ENCODE measurements at places on chromosomes 6 and 20. TPM values are rescaled to one million over a fixed set of nuclear protein-coding genes. Genes with fewer than 3 reads are reported as not detected.

NELFE gene
- polyA plus RNA-seq: 80.3 TPM

SRSF12 gene
- 9.4 TPM for polyA plus RNA-seq

LY6G6D gene
- not detected for polyA plus RNA-seq

SCGN gene
- polyA plus RNA-seq: 2.7 TPM

ABRACL gene
- polyA plus RNA-seq: 29.3 TPM

DNA sequence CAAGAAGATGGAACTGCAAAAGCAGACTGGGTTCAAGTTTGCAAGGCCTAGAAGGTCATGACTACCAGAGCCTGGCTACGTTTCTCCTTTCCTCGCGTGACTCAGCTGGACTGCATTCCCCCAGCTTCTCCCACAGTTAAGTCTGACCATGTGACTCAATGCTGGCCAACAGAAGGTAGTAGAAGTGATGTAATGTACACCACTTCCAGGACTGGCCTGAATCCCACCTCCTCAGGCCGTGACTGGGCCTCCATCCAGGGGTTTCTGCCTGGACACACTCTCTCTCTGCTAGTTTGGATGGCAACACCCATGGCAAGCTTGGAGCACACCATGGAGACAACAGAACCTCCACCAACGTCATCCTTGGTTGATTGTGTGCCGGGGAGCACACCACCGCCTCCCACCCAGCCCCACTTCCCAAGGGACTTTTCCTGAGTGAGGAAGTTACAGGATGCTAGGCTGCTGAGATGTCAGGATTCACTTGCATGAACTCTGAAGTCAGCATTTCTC, 112.0 kb upstream of the CDYL start:
- no peak for DNase-seq

DNA sequence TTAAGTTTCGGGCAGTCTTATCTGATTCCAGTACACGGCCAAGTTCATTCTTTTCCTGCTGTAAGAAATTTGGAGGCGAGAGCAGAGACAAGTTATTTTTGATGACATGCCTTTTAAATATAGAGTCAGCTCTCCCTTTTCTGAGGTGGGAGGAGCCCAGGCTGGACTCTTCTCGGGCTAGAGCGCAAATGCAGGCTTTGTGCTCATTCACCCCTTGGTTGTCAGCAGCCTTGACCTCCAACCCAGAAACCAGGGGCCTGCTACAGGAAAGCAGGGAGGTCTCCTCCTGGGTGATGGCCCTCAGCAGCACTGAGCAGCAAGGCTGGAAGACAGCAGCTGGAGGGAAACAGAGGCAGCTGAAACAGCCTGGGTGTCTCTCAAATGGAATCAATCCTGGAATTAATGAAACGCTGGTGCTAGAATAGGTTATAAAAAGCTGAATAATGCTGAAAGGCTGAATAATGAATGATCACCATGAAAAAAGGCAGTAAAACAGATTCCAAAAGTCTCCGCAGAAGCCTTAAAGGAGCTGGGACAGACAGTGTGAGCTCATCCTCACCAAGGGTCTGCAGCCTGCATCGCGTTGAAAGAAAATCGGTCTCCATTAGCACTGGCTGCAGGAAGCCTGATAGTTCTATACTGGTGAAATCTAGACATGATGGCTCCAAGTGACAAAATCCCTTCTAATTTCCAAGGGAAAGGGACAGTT, 28.2 kb upstream of the ECI2 start:
- no peak for DNase-seq

GRCh38 chr20:35912881-35913280, 41.4 kb downstream of the SCAND1 start:
- no peak for DNase-seq

- DNase-seq: no peak
Measured at GRCh38 chr6:20098267-20098876, 113.9 kb downstream of the MBOAT1 start.

DNA sequence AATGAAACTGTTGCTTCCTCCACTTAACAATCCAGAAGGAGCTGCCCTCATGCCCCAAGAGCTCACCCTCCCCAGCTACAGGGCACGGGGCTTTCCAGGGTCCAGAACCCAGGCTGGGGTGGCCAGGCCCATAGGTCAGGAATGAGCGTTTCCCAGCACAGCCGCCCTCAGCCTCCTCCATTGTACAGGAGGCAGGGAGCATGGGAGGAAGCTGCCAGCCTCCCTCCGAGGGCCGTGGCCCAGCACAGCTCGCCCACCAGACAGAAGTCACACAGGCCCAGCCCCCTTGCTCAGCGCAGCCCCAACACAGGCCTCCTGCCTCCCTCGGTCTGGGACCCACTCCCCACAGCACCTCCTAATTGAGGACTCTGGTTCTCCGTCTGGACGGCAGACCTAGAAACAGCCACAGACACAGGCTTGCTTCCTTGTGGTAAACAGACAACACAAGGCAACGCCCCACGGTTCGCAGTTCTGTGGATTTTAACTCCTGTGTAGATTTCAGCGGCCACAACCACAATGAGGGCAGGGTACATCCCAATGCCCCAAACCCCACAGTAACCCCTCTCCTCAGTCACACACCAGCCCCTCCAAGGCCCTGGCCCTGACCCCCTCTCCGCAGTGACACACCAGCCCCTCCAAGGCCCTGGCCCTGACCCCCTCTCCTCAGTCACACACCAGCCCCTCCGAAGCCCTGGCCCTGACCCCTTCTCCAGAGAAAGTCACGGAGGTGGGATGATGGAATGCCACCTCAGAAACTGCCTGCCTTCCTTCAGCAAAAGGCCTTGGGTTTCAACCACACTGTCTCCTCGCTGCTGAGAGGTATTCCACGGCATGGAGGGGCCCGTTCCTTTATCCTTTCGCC, 173.5 kb downstream of the DLL1 start:
- no peak for DNase-seq

DNA sequence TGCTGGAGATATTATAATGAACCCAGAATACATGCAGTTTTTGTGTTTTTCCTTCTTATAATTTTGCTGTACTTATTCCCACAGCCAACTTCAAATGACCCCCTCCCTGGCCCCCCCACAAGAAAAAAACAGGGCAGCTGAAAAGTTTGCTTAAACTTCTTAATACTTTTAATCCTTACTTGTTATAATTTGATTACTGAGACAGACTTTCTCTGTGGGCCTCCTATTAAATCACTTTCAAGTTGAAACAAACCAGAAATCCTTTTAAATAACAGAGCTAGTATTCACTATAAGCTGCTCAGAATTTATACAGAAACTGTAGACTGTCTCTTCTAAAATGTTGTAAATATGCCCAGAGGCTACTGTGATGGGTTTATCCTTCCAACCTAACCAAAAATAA, 106.3 kb downstream of the CENPW start:
- DNase-seq: no peak

GRCh38 chr6:46746696-46747095, at the start of gene ANKRD66:
TSS of gene ANKRD66 (plus strand) at chr6:46746933. CDS start at chr6:46751949, 5,016 bp downstream.
- DNase-seq: no peak

DNA sequence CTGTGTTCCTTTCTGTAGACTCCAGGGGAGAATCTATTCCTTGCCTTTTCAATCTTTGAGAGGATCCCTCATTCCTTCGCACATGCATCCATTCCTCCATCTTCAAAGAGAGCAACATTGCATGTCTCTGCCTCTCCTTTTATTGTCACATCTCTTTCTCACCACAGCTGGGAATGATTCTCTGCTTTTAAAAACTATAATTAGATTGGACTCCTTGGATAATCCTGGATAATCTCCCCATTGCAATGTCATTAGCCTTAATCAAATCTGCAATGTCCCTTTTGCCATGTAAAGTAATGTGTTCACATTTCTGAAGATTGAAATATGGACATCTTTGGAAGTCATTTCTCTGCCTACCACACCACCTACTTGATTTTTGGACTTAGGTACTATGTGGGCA, 750.1 kb downstream of the COL12A1 start:
- no peak for DNase-seq

- no peak for DNase-seq
Measured at GRCh38 chr20:33842346-33842745, 31.2 kb downstream of the CHMP4B start.

GRCh38 chr6:107744927-107745326, 79.2 kb downstream of the SCML4 start:
- no peak for DNase-seq
